Stimulated activated CD8-positive, alpha-beta memory T cell treated with anti-CD3 and anti-CD28 coated beads, Interleukin-7, amount 100 ng/mL, for 48 hours (primary cell): ENCODE measurements at places on chromosomes 12 and 14.

- no peak for DNase-seq
Observed at GRCh38 chr12:3293446-3294161, 197.4 kb upstream of the PRMT8 start.

DNA sequence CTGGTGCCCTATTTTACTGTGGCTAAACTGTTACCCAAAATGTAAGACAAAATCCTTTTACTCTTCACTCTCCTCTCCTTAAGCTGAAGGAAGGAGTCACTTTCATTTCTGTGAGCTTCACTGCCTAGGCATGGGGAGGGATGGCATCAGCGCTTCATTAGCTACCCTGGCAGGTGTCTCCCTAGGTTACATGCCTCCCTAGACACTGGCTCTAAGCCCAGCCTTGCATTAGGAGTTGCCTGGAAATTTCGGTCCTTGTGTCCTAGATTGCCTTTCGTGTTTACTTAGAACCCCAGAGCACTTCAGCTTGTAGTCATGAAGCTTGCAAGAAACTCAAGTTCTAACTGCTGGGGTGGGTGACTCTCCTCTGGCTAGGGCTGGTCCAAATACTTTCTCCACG lies 520.5 kb upstream of the STXBP6 start:
- DNase-seq, result no peak

GRCh38 chr14:89902881-89903280 lies 51.6 kb downstream of the EFCAB11 start:
- no peak for DNase-seq

- no peak for DNase-seq
Observed at GRCh38 chr12:112916270-112916669, 9.5 kb downstream of the OAS1 start.

DNA sequence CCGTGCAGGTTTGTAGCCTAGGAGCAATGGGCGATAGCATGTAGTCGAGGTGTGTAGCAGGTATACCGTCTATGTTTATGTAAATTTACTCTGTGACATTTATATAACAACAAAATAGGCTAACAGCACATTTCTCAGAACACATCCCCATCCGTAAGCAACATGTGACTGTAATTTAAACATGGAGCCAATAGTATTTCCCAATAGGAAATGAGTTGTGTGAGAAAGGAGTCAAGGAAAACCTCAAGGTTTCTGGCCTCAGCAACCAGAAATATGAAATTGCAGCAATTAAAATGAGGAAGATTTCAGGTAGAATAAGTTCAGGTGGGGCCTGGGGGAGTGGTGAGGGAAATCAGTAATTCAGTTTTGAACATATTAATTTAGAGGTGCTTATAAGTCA lies 136.0 kb downstream of the MSRB3 start:
- no peak for DNase-seq

DNA sequence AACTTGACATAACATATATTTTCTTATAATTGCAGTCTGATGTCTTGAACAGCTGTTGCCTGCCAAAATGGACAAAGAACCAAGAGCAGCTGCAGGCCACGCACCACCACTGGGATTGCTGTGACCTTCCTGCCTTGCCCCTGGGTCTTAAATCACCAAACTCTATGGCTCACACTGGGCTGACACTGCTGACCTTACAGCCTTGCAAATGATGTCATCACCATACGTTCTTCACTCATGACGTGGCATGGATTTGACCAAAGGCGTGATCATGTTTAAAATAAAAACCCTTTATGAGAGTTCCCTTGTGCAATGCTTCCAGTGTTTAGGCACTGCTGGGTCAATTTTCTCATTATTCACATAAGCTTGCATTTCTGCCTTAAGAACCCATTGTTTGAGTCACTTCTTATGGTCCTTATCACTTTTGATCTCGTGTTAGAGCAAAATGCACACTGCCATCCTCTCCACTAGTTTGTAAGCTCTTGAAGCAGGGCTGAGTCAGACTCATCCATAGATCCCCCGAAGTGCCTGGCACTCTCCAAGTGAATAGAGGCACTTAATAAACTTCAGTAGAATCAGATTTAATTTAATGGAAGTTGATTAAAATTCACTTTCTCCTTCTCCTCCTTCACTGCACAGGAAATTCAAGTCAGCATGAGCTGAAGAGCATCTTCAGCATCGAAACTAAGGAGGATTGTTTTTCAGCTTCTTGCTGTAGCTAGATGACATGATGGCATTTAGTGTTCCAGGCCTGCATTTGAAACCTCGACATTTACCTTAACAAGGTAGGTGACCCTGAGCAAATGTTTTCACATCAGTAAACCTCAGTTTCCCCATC lies 132.4 kb upstream of the PZP start:
- DNase-seq, result no peak

- no peak for DNase-seq
Observed at GRCh38 chr12:40971911-40972310, 216.2 kb upstream of the PDZRN4 start.
